ENCODE measurements at places on chromosomes 6 and 20.

- H3K27me3 ChIP-seq, result no peaks in the 10 kb centered on the region
- peak overlapping the region; percentile 97 for H3K27ac ChIP-seq
- peaks cover 23% of the 10 kb centered on the region for H3K4me1 ChIP-seq
Observed at GRCh38 chr6:31701666-31702404, 1.3 kb downstream of the ABHD16A start.

GRCh38 chr6:76776876-76777275 lies 686.4 kb downstream of the HTR1B start:
- no peak for DNase-seq
- H3K27me3 ChIP-seq, result no peaks in the 10 kb centered on the region

- no peak for DNase-seq
- no peak overlapping the region for H3K4me3 ChIP-seq
- no peaks in the 10 kb centered on the region for H3K27me3 ChIP-seq
- no peaks in the 10 kb centered on the region for H3K36me3 ChIP-seq
- no peak overlapping the region for H3K27ac ChIP-seq
Observed at GRCh38 chr6:56727097-56727850, 84.6 kb upstream of the DST start.

DNA sequence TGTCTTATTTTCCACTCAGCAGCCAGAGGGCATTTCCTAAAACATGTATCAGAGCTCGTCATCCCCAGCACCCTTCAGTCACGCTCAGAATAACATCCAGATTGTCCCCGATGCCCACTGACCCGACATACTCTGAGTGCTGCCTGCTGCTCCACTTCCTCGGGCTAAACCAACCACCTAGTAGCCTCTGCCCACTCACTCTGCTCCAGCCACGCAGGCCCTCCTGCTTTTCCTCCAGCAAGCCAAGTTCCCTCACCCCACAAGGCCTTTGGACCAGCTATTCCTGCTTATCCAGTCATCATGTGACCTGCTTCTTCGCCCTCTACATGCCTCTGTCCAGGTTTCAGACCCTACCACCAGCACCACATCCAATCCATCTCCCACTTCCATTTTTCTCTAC lies 454.2 kb downstream of the CD83 start:
- peaks cover 20% of the 10 kb centered on the region for H3K27me3 ChIP-seq
- no peak overlapping the region for H3K4me3 ChIP-seq
- H3K27ac ChIP-seq, result no peak overlapping the region
- H3K4me1 ChIP-seq, result no peaks in the 10 kb centered on the region
- no peaks in the 10 kb centered on the region for H3K36me3 ChIP-seq

- no peak for DNase-seq
- H3K27me3 ChIP-seq, result peaks cover 54% of the 10 kb centered on the region
- no peak overlapping the region for H3K4me3 ChIP-seq
- no peaks in the 10 kb centered on the region for H3K36me3 ChIP-seq
- H3K27ac ChIP-seq, result no peak overlapping the region
- no peaks in the 10 kb centered on the region for H3K4me1 ChIP-seq
Observed at GRCh38 chr20:573414-574296, 30.1 kb upstream of the CSNK2A1 start.

- peaks cover 74% of the 10 kb centered on the region for H3K27me3 ChIP-seq
- no peaks in the 10 kb centered on the region for H3K36me3 ChIP-seq
- DNase-seq, result no peak
- no peak overlapping the region for H3K27ac ChIP-seq
- no peaks in the 10 kb centered on the region for H3K4me1 ChIP-seq
- no peak overlapping the region for H3K4me3 ChIP-seq
Observed at GRCh38 chr20:63072991-63073737, 66.4 kb upstream of the BHLHE23 start.

Data from effector memory CD8-positive, alpha-beta T cell (primary cell).